Calu3 (cell line): ENCODE measurements at places on chromosomes 12 and 14. TPM values are rescaled to one million over a fixed set of nuclear protein-coding genes. Genes with fewer than 3 reads are reported as not detected.
A peak's percentile ranks its signal among the peaks of the same experiment; 100 is the strongest.

DNA sequence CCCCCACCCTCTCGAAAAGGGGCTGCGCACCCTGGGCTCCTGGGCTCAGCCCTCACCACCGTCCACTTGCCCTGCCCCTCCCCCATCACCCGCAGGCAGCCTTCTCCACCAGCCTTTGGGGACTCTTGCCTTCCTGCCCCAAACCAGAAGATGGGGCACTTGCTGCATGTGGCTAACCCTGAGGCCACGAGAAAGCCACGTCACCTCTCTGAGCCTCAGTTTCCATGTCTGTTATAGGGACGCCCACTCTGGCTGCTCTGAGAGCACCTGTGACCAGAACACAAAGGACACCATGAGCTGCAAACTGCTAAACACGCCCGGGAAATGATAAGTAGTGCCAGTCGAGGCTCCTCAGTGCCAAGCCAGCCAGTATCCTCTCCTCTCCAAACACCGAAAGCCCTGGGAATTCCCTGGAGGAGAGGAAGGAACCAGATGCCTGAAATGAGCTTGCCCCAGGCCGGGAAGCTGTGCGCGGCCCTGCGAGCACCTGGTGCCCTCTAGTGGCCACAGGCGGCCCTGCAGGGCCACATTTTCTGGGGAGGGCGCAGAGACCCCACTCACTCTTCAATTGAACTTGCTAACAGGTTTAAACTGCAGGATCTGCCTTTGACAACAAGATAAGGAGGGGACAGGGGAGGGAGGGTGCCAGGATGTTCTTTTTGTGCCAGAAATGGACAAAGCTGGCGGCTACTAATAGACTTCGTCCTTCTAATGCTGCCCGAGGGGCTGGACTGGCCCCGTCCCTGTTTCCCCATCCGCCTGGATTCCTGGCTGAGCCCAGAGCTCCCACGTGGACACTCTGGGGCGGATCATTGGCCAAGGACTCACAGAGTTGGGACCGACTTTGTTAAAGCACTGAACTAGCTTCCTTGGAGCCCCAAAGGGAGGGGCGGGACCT lies 10.2 kb upstream of the SERPINA9 start:
- H3K27me3 ChIP-seq = no peaks in the 10 kb centered on the region
- no peak overlapping the region for H3K27ac ChIP-seq
- H3K4me1 ChIP-seq = no peaks in the 10 kb centered on the region
- peak; percentile 72 for DNase-seq
- peak overlapping the region; percentile 6 for H3K4me3 ChIP-seq

B4GALNT1 gene
- total RNA-seq = 8.1 and 11.1 TPM in 2 replicates

RASSF8 gene
- total RNA-seq = 17.4 and 26.6 TPM in 2 replicates

DNA sequence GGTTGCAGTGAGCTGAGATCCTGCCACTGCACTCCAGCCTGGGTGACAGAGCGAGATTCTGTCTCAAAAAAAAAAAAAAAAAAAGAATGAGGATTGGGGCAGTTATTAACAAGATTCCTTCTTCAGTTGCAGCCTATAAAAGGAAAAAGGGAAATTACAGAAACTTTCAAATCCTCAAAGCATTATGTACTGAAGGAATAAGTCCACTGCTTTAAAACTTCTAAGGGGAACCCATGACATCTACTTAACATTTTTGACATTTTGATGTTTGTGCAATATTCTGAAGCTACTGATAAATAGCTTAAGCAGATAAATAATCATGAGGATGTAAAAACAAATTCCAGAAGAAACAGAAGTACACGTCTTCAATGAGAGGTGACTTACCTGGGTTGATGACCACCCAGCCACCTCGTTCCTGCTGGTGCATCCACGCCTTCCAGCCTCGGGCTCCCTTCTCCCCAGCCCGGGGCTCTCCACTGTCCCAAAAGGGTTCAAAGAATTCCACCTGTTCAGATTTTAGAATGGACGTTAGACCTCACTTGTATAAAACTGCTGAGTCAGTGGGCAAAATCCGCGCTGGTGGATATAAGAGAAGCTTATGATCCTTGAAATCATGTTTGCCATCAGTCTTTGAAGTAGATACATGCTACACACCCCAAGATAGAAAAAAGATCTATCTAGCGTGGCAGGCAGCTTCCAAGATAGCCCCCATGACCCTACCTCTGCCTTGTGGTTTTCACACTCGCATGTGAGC lies 33.7 kb downstream of the NRDE2 start:
- no peak for DNase-seq
- no peak overlapping the region for H3K27ac ChIP-seq
- H3K27me3 ChIP-seq = no peaks in the 10 kb centered on the region
- H3K4me3 ChIP-seq = no peak overlapping the region

DNA sequence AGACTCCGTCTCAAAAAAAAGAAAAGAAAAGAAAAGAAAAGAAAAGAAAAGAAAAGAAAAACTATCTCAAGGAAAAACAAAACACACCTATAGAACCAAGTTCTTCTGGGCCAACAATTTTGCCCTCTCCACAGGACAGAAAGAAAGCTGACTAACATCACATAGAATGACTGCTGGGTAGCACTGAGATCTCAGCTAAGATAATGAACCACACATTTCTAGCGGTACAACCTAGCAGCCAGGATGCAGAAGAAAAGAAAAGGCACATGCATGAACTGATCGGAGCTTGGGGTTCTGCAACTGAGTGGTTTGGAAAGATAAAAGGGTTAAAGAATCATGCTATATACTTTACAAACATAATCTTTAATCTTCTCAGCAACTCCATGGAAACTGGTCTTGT lies 19.5 kb downstream of the TMED10 start:
- H3K27ac ChIP-seq = no peak overlapping the region
- peak; percentile 4 for DNase-seq
- peaks cover 48% of the 10 kb centered on the region for H3K4me1 ChIP-seq

DNA sequence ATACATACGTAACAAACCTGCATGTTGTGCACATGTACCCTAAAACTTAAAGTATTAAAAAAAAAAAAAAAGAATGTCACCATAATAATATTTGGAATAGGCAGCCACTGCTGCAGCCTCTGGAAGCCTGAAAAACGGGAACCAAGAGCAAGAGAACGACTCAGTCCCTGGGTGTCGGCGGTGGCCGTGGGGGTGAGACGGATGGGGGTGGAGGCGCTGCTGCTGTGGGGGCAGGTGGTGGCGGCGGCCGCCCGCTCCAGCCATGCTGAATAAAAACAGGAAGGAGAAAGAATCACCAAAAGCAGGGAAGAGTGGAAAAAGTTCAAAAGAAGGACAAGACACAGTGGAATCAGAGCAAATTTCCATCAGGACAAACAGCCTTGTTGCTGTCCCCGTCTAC lies 46.9 kb downstream of the ZFYVE21 start:
- H3K27me3 ChIP-seq = no peaks in the 10 kb centered on the region
- H3K4me3 ChIP-seq = no peak overlapping the region
- H3K27ac ChIP-seq = no peak overlapping the region
- no peak for DNase-seq

DNA sequence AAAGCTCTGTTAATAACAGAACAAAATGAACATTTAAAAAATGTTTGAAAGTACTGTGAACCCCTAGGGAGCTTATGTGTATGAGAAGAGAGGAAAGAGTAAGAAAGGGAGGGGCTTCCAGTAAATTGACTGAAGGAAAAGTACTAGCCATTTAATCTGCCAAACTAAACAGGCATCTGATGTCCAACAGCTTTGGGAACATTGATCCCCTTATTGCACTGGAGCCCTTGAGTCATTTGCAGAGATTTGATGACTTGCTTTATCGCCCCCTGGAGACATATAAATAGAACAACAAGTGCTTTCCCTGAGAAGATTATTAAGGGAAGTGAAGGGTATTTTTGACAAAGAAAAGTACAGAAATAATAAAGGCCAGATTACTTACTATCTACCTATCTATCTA lies 319.3 kb upstream of the NOVA1 start:
- H3K4me3 ChIP-seq = no peak overlapping the region
- no peaks in the 10 kb centered on the region for H3K27me3 ChIP-seq
- DNase-seq = no peak
- no peaks in the 10 kb centered on the region for H3K36me3 ChIP-seq
- no peak overlapping the region for H3K27ac ChIP-seq

GRCh38 chr12:12518919-12519318 lies 43.7 kb downstream of the DUSP16 start:
- H3K27ac ChIP-seq = no peak overlapping the region
- no peaks in the 10 kb centered on the region for H3K36me3 ChIP-seq
- no peak overlapping the region for H3K4me3 ChIP-seq

GRCh38 chr12:121577443-121578180 lies 3.2 kb downstream of the KDM2B start:
- H3K4me1 ChIP-seq = peaks cover 6% of the 10 kb centered on the region
- no peak overlapping the region for H3K4me3 ChIP-seq
- peaks cover 22% of the 10 kb centered on the region for H3K27me3 ChIP-seq
- H3K27ac ChIP-seq = no peak overlapping the region
- DNase-seq = no peak

GRCh38 chr12:27965966-27966365 lies 6.6 kb downstream of the PTHLH start:
- no peak for DNase-seq
- no peak overlapping the region for H3K27ac ChIP-seq
- no peak overlapping the region for H3K4me3 ChIP-seq
- peaks cover 12% of the 10 kb centered on the region for H3K36me3 ChIP-seq
- peaks cover 10% of the 10 kb centered on the region for H3K27me3 ChIP-seq
- H3K4me1 ChIP-seq = peaks cover 22% of the 10 kb centered on the region

GRCh38 chr12:85424581-85425348 lies 144.7 kb downstream of the ALX1 start:
- no peaks in the 10 kb centered on the region for H3K36me3 ChIP-seq
- H3K27me3 ChIP-seq = no peaks in the 10 kb centered on the region
- DNase-seq = peak; percentile 51
- no peaks in the 10 kb centered on the region for H3K4me1 ChIP-seq
- no peak overlapping the region for H3K4me3 ChIP-seq
- H3K27ac ChIP-seq = no peak overlapping the region

DNA sequence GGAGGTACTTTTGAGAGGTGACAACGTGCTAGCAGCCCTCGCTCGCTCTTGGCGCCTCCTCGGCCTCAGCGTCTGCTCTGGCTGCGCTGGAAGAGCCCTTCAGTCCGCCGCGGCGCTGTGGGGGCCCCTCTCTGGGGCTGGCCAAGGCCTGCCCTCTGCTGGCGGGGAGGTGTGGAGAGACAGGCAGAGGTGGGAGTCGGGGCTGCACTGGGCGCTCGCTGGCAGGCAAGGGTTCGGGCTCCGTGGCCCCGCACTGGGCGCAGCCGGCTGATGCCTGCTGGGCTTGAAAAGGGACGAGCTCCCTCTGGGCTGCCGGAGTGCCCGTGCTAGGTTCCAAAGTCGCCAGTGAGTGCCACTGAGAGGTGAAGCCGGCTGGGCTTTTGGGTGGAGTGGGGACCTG lies 580.0 kb downstream of the DIO2 start:
- H3K4me3 ChIP-seq = no peak overlapping the region
- no peaks in the 10 kb centered on the region for H3K36me3 ChIP-seq

KCNK13 gene
- total RNA-seq = not detected in 2 replicates

- H3K4me1 ChIP-seq = peaks cover 10% of the 10 kb centered on the region
- no peaks in the 10 kb centered on the region for H3K27me3 ChIP-seq
- H3K4me3 ChIP-seq = no peak overlapping the region
- peaks cover 8% of the 10 kb centered on the region for H3K36me3 ChIP-seq
- peak; percentile 54 for DNase-seq
- H3K27ac ChIP-seq = no peak overlapping the region
Measured at GRCh38 chr14:99415496-99416281, 65.0 kb downstream of the SETD3 start.

DNA sequence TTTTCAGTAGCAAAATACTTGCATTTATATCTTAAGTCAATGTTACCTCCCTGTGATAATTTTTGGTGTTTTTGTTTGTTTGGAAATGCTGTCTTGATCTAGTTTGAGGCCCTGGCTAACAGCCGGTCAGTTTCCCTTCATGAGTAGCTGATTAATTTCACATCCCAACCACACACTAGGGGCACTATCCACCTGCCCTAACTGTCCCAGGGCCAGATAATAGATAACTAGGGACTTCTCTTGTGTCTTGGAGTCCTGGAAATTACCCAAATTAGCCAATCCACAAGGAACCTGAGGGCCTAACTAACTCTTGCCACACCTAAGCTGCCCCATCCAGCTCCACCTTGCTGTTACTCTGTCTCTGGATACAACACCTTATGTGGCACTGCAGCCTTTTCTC lies 399.9 kb downstream of the FOXG1 start:
- H3K4me1 ChIP-seq = peaks cover 13% of the 10 kb centered on the region
- H3K27me3 ChIP-seq = no peaks in the 10 kb centered on the region
- no peaks in the 10 kb centered on the region for H3K36me3 ChIP-seq

TMEM30B gene
- total RNA-seq = 55.5 and 79.2 TPM in 2 replicates

SETD1B gene
- 32.2 and 33.1 TPM in 2 replicates for total RNA-seq

GRCh38 chr12:119748497-119748896 lies 80.6 kb downstream of the PRKAB1 start:
- no peaks in the 10 kb centered on the region for H3K4me1 ChIP-seq
- H3K27me3 ChIP-seq = no peaks in the 10 kb centered on the region
- H3K36me3 ChIP-seq = peaks cover 10% of the 10 kb centered on the region
- DNase-seq = no peak
- H3K27ac ChIP-seq = no peak overlapping the region
- no peak overlapping the region for H3K4me3 ChIP-seq
